ENCODE measurements at places on chromosomes 4 and X.

DNA sequence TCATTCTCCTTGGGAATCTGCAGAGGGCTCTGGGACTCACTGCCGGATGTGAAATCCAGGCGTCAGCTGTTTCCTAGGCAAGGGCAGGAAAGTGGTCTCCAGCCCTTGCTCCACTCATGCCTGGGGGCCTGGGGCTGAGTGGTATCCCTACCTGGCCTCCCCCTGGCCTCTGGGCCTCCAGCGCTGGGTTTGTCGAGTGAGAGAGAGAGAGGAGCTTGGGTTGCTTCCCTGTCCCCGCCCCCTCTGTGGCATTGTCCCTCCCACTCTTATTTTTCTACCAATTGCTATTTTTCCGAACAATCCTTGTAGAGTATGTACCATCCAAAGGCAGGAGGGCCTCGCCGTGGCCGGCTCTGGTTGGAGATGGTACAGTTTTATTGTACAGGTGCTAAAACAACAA, 53.1 kb downstream of the ELF4 start:
- DNase-seq: no peak

- DNase-seq: no peak
Observed at GRCh38 chr4:3744901-3745300, 21.3 kb upstream of the ADRA2C start.

DNA sequence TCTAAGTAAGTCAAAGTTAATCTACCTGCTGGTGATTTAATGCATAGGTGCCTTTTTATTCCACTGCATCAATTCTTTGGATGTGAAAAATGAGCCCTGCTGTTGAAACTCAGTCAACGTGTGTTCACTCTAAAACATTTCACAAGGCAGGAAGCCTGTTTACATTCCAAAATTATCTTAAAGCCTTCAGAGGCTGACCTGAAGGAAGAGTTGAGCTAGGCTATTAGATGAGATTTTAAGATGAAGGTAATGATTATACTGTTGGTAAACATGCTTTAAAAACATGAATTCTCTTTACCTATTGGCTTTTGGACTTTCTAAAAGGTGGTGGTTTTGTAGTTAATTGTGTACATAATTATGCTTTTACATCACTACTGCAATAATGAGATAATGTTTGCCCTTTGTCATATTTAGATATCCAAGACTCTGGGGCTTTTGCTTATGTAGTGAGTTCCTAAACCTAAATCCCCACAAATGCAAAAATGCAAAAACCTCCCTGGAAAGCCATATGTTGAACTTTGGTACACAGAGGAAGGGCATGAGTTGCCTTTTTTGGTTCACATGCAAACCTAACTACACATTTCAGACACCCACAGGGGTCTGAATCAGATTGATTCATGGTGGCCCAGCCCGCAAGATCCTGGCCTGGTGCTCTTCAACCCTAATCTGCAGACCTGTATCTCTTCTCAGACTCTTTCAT, 92.3 kb downstream of the KLHL8 start:
- DNase-seq: no peak

GRCh38 chr4:185998791-185999190, 70.2 kb upstream of the TLR3 start:
- DNase-seq: no peak

DNA sequence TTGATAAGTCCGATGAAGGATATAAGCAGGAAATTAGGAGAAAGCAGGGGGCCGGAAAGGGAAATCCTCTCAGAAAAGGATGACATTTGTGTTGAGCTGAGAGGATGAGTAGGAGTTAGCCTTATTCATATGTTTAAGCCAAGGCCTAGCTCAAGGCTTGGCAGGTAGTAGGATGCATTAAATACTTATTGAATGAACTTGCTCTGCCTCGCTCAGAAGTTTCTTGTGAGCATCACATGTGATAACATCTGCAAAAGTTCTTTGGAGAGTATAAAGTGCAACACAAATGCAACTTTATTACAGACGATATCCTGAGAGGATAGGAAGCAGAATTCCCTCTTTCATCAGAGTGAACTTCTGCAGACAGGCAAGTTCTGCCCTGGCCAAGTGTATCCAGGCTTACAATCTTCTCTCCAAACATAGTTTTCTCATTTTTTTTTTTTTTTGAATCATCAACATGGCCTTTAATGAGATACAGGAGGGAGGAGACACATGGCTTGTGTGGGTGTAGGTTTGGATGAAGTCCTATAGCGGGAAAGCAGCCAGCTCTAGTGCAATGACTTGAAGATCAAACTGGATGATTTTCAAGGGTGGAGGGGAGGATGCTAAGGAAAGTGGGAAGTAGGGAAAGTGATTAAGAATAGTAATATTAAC, 48.1 kb downstream of the LUZP4 start:
- DNase-seq: peak; percentile 45

- DNase-seq: peak; percentile 97
Observed at GRCh38 chr4:99300934-99301333, 10.1 kb upstream of the ADH1A start.

DNA sequence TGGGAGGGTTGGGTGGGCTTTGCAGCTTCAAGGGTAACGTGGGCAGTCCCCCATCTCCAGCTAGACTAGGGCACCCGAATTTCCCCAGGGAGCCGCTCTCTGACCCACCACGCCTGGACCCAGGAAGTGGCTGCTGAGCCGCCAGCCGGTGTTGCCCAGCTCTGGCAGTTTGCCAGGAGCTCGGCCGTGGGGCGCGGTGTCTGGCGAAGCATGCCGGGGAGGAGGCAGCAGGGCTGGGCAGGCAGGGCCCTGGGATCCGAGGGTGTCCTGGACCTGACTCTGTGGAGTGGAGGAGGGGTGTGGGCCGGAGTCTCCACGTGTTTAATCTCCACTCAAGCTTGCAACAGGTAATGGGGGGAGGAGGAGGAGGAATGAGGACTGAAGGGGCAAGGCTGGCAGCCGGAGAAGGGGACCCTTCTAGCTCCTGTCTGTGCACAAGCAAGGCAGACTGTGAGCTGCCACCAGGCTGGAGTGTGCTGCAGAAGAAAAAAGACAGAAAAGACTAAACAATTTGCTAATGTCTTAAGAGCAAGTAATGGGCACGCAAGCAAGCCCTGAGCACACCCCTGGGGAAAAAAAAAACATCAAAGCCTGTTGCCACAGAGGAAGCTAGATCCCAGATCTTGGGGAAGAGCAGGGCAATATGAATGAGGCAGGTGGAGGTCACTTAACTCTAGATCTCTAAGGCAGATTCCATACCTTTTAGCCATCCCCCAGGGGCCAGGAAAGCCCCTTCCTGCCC, 2.4 kb downstream of the LONRF3 start:
- DNase-seq: no peak

DNA sequence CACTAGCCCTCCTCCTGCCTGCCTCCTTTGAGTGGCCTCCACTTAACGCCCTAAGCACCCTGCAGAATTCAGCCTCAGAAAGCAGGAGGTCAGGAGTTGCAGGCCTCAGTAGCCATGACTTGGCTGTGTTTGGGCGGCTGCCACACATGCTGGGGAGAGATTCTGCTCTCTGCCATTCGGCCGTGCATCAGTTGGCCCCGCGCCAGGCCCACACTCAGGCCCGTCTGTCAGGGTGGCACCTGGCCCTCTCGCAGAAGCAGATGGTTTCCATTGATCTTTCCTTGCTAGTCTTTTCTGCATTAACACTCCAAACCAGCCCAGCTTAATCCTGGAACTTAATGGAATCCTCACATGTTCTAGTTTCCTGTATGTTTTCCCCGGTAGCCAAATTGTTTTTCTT, 30.7 kb upstream of the ATP6AP2 start:
- DNase-seq: no peak

GRCh38 chrX:19747652-19748610, 139.5 kb downstream of the SH3KBP1 start:
- DNase-seq: no peak

DNA sequence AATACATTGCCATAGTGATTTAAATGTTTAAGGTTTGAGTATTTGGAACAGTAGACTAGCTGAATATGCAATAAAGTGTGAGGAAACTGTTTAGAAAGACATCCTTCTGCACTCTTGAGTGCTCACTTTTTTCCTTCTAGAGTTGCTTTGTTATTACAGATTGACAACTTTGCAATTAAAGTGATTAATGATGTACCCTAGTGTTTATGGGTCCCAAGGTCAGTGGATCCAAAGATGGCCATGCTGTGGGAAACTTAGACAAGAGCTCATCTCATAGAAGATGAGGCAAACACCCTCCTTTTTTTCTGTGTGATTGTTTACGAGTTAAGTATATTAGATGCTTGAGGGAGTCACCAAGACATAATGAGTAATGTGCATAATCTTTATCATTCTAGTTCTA, 118.8 kb downstream of the PDLIM5 start:
- no peak for DNase-seq

GRCh38 chr4:112038861-112039260, 106.4 kb upstream of the FAM241A start:
- no peak for DNase-seq

GRCh38 chr4:159048166-159048886, 54.6 kb upstream of the RAPGEF2 start:
- peak; percentile 47 for DNase-seq

DNA sequence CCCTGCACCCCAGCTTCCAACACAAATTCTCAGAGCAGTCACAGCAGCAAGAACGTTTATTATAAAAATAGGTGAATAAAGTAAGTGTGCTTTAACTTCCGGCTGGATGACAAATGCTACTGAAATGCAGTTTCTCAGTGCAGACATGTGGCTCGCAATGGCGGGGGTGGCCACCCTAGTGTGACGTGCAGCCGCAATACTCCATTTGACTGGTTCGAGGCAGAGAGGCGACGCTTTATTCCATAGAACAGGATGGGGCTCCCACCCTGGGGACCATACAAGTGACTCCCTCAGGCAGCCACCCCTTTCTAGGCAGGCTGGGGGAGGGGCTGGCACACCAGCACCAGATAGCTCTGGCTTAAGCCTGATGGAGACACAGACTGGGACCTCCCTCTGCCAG, 14.5 kb downstream of the TNIP2 start:
- no peak for DNase-seq

DNA sequence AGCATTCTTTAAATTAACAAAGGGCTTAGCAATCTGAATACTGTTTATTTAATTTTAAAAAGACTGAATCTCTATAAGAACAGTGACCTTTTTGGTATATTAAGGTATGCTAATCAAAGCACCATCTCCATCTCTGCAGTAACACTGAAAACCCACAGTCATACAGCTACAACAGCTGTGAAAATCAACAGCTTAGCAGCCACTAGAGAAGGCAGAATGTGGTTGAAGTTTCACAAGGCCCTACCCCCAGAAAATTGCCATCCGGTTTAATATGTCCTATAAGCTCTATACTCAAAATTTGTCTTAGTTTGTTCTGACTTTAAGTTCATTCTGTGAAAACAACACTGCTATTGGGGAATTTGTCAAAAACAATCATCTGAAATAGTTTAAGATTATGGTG, 128.7 kb downstream of the OPHN1 start:
- DNase-seq: no peak

- DNase-seq: no peak
Observed at GRCh38 chrX:121374471-121374870, 327.1 kb downstream of the GLUD2 start.

- no peak for DNase-seq
Observed at GRCh38 chr4:152075253-152075928, 314.6 kb upstream of the GATB start.

DNA sequence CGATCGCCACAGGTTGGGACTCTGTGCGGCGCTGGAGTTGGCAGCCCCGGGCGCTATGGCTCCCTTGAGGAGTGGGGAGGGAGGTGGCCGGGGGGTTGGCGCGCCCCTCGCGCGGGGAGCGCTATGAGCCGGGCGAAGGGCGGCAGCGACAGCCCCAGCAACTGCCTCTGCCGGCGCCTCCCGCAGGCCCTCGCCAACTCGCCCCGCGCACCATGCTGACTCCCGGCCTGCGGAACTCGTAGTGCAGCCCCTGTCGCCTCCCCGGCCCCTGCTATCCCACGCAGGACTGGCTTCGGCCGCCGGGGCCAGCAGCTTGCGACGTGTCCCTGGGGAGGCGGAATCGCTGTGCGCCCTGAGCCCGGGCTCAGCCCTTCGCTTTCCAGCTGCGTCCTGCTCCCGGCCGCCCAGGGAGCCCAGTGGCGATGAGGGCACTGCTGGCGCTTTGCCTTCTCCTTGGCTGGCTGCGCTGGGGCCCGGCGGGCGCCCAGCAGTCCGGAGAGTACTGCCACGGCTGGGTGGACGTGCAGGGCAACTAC, 415 bp downstream of the SHISA3 start:
- DNase-seq: no peak

DNA sequence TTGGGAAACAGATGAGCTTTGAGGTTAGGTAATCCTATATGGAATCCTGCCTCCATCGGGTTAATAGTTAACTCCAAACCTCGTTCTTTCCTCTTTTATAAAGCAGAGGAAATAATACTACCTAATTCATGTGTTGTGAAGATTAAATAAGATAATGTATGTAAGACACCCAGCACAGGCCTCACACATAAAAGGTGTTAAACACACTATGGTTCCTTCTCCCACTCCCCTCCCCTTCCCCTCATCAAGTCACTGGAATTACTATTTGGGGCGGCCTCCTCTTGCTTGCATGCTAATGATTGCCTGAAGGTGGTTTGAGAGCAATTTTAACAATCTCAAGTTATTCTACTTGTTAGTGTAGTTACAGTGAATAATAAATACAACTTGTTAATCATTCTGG, 404.4 kb upstream of the RASGEF1B start:
- DNase-seq: no peak

- no peak for DNase-seq
Observed at GRCh38 chr4:89914609-89915550, 20.2 kb downstream of the MMRN1 start.

DNA sequence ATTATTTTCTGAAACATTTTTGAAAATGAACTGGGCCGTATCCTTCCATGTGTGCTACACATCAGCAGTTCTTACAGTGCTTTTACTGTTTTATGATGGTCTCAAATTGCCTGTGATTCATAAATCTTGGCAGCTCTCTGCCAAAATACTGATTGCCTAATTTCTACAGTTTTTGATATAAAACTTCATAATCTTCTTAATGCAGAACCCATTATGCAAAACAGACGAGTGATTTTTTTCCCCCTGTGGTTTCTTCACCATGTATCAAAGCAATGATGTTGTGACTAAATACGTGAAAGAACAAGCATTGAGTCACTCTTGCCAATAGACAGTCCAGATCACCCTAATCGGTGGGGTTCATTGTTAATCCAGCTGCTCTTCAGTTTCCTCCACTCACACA, 156.4 kb upstream of the WDR1 start:
- DNase-seq: peak; percentile 46

- DNase-seq: no peak
Observed at GRCh38 chr4:12041828-12042227, 613.1 kb upstream of the HS3ST1 start.

GRCh38 chr4:145042601-145043285, 55.3 kb downstream of the ANAPC10 start:
- DNase-seq: no peak

GRCh38 chr4:159240046-159240445, 137.2 kb downstream of the RAPGEF2 start:
- DNase-seq: no peak

- DNase-seq: no peak
Observed at GRCh38 chr4:141977433-141977832, 341.1 kb downstream of the IL15 start.

- no peak for DNase-seq
Observed at GRCh38 chr4:22202975-22203710, 254.6 kb upstream of the KCNIP4 start.

GRCh38 chrX:129534816-129535578, 5.1 kb upstream of the OCRL start:
- DNase-seq: no peak

GRCh38 chr4:147863808-147864472, 132.1 kb downstream of the ARHGAP10 start:
- no peak for DNase-seq

Measured in GM04504 (cell line).